HTR-8/SVneo (cell line): ENCODE measurements at places on chromosomes 2 and 18.

DNA sequence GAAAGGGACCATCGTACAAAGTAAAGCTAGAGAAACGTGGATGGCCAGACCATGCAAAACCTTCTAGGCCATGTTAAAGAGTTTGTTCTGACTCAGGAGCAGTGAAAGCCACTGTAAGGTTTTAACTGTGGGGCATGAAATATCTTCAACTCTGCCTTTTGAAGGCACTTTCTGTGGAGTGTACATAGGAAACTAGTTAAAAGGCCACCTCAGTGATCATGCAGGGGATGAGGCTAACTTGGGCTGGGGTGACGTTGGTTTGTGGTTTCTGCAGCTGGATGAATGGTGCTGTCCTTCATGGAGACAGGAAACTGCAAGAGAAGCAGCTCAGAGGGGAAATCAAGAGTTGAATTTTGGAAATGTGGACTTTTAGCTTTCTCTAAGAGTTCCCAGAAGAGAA lies 190.7 kb downstream of the CDCA7 start:
- DNase-seq = no peak

DNA sequence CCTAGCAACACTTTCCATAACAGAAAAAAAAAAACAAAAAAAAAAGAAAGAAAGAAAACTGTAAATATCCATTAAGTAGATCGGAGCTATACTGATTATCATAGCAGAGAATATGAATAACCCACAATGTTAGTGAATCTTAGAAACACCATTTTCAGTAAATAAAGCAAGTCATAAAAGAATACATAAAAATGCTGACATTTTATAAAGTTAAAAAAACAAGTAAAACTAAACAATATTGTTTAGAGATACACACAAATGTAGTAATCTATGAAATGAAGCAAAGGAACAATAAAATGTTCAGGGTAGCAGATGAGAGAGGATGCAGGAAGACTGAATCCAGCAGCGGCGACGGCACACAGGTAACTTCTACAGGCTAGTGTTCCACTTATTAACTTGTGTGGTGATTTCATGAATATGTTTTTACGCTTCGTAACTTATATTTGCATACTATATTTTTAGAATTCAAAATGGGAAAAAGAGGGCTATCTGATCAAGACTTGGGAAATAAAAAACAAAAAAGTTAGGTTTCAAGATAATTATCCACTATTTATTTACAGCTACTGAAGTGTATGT lies 4.8 kb downstream of the ROCK2 start:
- no peak for DNase-seq

- DNase-seq = peak; percentile 8
Observed at GRCh38 chr2:40281021-40281940, 170.6 kb downstream of the SLC8A1 start.

GRCh38 chr2:219026946-219027345 lies 14.4 kb downstream of the CFAP65 start:
- no peak for DNase-seq
